CD4-positive, alpha-beta memory T cell (primary cell): ENCODE measurements at places on chromosomes 11 and 22.

- no peak for DNase-seq
Observed at GRCh38 chr11:92770981-92771380, 198.5 kb upstream of the MTNR1B start.

DNA sequence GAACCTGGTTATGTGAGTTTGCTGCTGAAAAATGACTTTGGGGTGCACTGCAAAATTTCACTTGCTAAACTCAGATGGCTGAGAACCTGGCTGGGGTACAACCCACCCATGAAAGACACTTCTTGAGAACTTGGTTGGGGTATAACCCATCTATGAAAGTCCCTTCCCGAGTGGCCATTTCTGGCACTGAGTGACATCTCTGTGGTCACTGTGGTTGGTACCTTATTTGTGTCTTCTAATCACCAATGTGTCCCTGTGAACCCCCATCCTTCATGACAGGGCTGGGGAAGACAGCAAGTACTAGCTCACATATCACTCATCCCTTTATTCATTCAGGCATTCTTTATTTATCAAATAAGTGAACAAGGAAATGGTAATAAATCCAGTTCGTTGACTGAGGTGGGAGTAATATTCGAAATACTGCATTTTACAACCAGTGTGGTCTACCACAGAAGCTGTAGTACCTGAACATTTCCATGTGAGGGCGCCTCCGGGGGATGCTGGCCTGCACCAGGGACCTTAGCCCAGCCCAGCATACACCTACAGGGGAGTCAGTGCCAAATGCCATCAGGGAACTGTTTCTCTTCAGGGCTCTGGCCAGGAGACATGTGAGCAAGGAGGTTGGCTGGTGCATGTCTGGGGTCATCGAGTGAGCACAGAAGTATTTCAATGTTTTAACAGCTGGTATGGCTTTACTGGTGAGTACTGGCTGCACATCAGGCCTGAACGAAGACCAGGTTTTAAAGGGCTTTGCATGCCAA lies 122.1 kb downstream of the CSNK2A3 start:
- no peak for DNase-seq

DNA sequence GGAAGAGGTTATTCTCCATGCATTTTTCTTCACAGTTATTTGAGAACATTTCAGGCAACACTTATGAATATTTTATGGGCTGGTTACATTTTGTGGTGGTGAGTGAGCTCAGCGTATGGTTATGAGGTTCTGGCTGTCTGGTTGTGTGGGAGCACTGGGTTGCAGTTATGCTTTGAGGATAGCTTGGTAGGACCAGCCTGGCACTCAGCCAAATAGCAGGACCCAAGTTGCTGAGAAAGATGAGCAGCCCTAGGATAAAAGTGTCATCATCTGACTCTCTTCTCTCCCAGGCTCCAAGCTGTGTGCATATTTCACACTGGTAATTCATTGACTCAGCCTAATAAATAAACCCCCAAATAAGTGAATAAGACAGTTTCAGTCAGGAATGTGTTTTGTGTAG lies 8.1 kb upstream of the SRSF8 start:
- DNase-seq, result no peak

- DNase-seq, result no peak
Observed at GRCh38 chr11:100419518-100419917, 267.6 kb upstream of the ARHGAP42 start.

GRCh38 chr11:28104984-28105383 lies 3.0 kb downstream of the KIF18A start:
- no peak for DNase-seq

- no peak for DNase-seq
Observed at GRCh38 chr11:134565343-134565891, 153.4 kb upstream of the B3GAT1 start.

- no peak for DNase-seq
Observed at GRCh38 chr11:36258730-36259360, 30.4 kb downstream of the COMMD9 start.

DNA sequence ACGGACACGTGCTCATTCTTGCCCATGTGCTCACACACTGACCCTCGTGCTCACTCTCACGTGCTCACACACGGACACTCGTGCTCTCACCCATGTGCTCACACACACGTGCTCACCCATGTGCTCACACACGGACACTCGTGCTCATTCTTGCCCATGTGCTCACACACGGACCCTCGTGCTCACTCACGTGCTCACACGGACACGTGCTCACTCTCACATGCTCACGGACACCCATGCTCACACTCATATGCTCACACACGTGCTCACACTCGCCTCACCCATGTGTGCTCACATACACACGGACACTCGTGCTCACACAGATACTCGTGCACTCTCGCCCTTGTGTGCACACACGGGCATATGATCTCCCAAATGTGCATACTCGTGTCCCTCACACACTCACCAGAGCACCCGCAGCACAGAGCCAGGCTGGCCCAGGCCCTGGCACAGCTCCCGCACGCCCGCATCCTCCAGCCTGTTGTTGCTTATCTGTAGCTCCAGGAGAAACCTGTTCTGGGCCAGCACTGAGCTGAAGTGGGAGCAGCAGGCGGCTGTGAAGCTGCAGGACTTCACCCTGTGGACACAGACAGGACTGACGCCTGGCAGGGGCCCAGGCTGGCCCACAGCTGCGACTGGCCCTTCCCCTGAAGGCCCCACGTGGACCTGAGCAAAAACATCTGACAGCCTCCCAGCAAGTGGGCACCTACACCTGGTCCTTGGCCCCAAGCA lies 9.3 kb downstream of the RNH1 start:
- DNase-seq, result no peak
